Stimulated activated CD4-positive, alpha-beta T cell treated with anti-CD3 and anti-CD28 coated beads, Interleukin-1b, Interleukin-23, amount 100 ng/mL, for 1 hour (primary cell): ENCODE measurements at places on chromosomes 2 and 18.

DNA sequence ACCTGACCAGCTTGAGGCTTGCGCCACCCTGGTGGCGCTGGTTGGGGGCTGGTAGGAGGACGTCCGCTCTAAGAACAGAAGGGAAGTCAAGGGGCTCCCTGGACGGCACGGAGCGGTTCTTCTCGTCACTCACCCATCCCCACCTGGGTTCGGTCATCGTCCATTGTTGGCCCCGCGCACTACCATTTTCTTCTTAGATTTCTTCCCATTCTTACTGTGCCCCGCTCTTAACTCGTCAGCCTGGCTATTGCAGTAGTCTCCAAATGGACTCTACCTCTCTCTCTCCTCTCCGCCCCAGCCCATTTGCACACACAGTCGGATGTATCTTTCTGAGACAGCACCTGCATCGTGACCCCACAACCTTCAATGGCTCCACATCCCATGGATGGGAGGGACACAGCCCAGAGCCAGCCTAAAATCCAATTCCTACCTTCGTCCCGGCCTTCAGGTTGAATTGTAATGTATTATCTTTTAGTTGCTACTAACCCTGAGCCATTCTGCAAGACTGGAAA is 814 bp upstream of the RAB1A start:
- no peak for DNase-seq

- no peak for DNase-seq
Observed at GRCh38 chr2:97965116-97965515, 30.6 kb downstream of the TMEM131 start.

GRCh38 chr2:177717831-177718618 is 325.5 kb downstream of the AGPS start:
- DNase-seq, result no peak

DNA sequence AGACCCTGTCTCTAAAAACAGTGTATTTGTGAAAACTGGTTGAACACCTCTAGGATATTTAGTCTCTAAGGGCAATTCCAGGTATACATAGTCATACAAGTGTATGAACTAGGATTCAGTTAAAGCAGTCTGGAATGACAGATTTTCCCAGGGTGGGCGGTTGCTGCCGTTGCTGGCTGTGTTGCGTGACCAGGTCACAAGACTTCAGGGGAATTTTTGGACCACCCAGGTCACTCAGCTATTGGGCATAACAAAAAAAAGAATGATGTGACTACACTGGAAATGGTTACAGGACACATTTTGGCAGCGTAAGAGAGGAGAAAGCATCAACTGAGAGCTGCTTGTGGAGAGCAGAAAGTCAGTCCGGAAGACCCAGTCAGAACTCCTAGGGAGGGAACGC is 58.0 kb upstream of the ZBTB7C start:
- DNase-seq, result no peak

DNA sequence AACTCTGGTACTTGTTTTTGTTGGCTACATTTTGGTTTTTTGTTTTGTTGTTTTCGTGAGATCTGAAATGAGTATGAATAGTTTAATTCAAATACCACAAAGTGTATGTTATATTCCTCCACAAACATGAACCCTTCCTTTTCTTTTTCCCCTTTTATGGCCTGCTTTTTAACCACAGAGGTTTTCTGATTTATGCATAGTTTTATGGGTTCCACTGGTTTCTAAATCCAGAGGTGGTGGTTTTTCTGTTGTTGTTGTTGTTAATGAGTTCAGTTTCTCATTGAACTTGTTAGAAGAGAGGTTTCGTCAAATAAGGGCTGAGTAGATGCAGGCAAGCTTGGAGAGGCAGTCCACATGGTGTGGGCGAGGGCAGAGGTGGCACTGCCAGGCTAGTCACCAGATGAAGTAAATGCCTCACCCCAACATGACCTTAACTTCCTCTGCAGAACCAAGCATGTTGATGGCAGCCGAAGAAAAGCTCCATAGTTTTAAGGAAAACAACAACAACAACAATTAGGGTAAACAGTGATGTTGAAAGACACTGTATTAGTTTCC is 72.5 kb downstream of the RIF1 start:
- DNase-seq, result no peak

GRCh38 chr2:223594259-223594658 is 7.9 kb downstream of the SCG2 start:
- DNase-seq, result no peak
